IPS-NIHi11 (cell line): ENCODE measurements at places on chromosomes 6 and 20.

- no peak for DNase-seq
These were observed 17.8 kb upstream of the TCF21 start for GRCh38 chr6:133871131-133871530.

DNA sequence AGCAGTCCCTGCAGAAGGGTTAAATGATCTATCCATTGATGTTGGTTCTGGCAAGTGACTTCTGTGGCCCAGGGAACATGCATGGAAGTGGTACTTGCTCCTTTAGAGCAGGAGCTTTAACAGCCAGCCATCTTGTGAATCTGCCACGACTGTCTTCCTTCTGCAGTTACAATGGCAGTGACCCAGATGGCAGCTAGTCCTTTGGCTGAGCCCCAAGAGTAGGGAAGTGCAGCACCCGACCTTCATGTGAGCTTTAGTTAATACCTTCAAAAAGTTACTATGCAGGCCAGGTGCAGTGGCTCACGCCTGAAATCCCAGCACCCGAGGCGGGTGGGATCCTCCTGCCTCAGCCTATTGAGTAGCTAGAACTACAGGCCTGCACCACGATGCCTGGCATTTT is 66.4 kb downstream of the POPDC3 start:
- DNase-seq = no peak

DNA sequence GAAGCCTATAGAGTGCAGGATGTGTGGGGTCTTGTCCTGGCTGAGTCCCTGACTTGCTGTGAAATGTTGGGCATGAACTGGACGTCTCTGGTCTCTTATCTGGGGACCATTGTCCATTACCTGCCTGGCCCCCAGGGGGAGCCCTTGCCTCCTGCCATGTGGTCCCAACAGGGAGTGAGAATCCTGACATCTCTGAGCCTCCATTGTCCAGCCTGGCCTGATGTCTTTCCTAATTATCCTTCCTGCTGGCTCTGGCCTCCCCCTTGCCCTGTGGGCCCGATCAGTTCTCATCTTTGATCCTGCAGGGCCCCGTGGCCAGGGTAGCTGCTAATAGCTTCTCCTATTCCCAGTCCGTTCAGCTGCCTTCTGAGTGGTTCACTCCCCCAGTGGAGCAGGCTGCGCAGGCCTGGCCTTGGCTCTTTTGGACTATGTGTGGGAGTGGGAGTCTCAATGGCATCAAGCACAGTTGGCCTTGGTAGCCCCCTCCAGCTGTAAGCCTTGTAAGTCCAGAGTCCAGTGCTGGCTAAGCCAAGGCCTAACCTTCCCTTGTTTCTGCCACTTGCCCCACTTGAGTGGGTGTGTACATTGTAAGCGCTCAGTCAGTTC is 77.9 kb upstream of the RALY start:
- peak; percentile 82 for DNase-seq

DNA sequence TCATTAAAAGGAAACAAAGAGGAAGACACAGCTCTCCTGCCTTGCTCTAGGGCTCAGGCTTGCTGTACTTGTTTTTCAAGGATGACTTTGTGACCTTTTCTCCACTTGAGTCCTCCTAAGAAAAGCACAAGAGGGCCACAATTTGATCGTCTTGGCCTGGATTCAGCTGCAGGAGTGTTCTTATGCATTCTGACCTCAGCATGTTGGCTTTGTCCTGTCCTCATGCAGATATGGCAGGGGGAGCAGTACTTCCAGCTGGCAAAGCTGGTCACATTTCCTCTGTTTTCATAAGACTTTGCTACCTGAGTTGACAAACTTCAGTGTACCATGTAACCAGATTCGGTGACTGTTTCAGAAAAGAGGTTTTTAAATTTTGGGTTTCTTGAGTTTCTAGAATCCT is 30.8 kb downstream of the KDM1B start:
- DNase-seq = peak; percentile 66

- no peak for DNase-seq
These were observed 102.2 kb downstream of the SYCP2 start for GRCh38 chr20:59831024-59831915.

- no peak for DNase-seq
These were observed 2.4 kb upstream of the PTGIS start for GRCh38 chr20:49570161-49570827.

DNA sequence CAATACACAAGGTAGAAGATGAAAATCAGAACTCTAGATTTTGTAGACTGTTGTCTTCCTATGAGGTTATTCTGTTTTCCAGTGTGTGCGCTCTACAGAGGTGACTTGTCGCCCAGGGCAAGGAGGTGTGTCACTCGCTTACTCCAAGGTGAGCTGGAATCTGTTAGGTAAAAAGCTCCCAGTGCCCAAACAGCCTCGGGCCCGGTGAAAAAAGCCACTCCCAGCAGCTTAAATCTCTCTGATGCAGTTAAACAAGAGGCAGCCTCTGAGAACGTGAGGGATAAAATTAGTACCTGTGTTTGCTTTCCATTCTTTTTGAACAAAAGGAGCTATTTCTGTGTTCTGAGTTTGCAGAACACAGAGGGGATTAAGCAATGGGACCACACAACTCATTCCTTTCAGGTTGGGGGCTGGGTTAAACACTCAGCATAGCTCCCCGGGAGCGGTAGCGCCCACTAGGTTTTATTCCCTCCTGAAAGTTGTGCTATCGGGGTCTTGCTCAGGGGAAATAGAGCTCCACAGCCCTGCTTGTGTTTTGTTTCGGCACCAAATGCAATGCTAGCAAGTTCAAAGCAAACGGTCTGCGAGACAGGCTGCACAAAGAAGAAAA is 181.2 kb downstream of the FOXA2 start:
- peak; percentile 8 for DNase-seq

DNA sequence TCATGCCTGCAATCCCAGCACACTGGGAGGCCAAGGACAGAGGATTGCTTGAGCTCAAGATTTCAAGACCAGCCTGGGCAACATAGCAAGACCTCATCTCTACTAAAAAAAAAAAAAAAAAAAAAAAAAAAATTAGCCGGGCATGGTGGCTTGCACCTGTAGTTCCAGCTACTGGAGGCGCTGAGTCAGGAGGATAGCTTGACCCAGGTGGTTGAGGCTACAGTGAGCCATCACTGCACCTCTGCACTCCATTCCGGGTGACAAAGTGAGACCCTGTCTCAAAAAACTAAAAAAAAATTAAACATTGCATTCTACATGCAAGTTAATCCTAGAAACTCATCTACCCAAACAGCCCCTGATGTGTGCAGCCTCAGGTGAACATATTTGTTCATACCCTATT is 7.3 kb upstream of the TRAM2 start:
- DNase-seq = no peak

GRCh38 chr6:24147511-24148153 is 21.6 kb downstream of the NRSN1 start:
- no peak for DNase-seq

- no peak for DNase-seq
These were observed 1.4 kb downstream of the DCDC2 start for GRCh38 chr6:24356310-24356973.

- DNase-seq = no peak
These were observed 12.1 kb downstream of the DEF6 start for GRCh38 chr6:35309611-35310264.

DNA sequence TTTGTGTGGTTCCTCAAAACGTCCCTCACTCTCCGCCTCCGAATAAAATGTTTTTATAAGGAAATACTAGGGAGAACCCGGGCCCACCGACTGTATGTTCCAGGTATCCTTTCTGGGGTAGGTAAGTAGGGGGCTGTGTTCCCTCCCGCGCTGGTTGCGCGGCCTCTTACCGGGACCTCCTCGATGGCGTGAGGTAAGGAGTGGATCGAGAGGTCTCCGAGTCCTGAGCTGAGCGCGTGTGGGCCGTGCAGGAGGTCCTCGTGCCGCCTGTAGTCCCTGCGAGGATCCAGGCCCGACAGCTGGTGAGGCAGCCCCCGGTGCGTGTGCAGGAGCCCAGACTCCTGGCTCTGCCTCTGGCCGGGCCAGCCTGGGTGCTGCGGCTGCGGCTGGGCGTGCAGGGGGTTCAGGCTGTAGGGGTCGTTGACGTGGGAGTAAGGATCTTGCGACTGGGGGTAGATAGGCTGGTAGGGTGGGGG is 5.1 kb downstream of the TFAP2A start:
- no peak for DNase-seq

- DNase-seq = no peak
These were observed 22.8 kb upstream of the EPM2A start for GRCh38 chr6:145758113-145758512.

GRCh38 chr6:158376631-158377081 is 64.4 kb downstream of the TULP4 start:
- DNase-seq = no peak

GRCh38 chr6:115583290-115583689 is 477.4 kb downstream of the FRK start:
- no peak for DNase-seq
